COR-L47 (cell line): ENCODE measurements at places on chromosomes 12 and 14.

GRCh38 chr12:127745469-127746212 lies 521.3 kb upstream of the TMEM132C start:
- no peak for DNase-seq

- no peak for DNase-seq
Observed at GRCh38 chr12:6345319-6346091, 3.6 kb upstream of the TNFRSF1A start.

GRCh38 chr12:12736759-12737676 lies 19.9 kb downstream of the CDKN1B start:
- DNase-seq: no peak

DNA sequence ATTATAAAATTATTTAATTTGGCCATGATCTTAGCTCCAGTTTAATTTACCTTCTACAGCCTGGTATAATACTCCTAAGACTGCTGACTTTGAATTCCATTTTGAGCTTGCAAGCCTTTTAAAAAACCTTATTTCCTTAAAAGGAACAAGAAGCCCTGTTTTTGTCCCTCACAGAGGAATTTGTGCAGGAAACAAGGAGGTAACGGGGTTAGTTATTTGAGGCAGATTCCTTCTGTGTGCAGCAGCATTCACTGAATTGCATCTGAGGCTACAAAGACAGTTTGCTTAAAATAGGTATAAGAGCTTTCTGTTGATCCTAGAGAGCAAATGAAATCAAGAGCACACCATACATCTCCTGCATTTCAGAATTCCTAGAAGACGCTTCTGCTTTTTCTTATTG lies 403.3 kb upstream of the PRICKLE1 start:
- DNase-seq: no peak

GRCh38 chr14:52538623-52539022 lies 13.7 kb downstream of the TXNDC16 start:
- no peak for DNase-seq

DNA sequence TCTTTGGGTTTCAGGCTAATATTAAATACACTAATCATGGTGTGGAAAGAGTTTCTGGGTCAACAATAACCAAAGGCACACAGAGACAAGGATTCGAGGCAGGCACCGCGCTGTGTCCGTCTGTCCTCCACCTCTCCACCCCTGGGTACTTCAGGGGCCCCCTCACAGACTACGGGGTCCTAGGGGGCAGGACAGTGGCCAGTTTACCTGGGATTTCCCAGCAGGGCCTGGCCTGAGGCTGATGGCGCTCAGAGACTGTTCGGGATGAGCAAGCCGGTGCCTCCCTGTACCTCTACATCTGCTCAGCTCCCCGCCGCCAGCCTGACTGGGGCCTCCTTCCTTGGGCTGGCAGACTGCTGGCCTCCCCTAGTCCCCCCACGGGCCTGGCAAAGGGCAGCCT lies 18.1 kb upstream of the EIF5 start:
- no peak for DNase-seq

- no peak for DNase-seq
Observed at GRCh38 chr12:3119192-3119755, 42.1 kb downstream of the TSPAN9 start.

- DNase-seq: no peak
Observed at GRCh38 chr14:100738269-100738691, 11.6 kb downstream of the DLK1 start.

DNA sequence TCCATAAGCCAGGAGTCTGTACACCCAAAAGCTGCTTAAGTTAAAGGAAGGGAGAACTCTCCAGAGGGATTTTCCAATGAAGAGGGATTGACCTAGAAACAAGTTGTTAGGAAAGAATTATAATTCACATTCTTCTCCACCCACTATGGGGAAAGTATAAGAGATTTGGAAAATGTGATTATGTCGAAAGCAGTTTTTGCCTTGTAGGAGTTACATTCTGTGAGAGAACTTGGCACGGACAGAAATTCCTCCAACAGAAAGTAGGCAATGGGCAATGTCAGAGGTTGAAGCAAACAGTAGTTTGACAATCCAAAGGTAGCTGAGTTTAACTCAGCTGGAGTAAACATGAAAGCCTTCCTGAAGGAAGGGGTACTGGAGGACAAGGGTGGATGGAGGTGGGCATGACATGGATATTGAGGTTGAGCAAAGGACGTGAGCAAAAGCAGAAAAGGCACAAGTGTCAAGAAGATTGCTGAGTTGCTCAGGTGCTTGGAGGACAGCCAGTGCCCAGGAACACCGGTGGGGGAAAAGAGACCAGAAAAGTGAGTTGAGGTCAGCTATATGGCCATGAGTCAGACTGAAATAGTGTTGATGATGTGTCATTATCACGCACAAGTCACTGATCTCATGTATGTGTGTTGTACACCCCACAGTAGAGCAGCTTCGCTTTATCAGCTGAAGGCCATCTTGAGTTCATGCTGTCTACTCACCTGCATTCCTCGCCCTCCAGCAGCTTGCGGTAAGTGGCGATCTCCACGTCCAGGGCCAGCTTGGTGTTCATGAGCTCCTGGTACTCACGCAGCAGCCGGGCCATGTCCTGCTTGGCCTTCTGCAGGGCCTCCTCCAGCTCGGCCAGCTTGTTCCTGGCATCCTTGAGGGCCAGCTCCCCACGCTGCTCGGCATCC lies 4.0 kb downstream of the KRT5 start:
- DNase-seq: no peak

DNA sequence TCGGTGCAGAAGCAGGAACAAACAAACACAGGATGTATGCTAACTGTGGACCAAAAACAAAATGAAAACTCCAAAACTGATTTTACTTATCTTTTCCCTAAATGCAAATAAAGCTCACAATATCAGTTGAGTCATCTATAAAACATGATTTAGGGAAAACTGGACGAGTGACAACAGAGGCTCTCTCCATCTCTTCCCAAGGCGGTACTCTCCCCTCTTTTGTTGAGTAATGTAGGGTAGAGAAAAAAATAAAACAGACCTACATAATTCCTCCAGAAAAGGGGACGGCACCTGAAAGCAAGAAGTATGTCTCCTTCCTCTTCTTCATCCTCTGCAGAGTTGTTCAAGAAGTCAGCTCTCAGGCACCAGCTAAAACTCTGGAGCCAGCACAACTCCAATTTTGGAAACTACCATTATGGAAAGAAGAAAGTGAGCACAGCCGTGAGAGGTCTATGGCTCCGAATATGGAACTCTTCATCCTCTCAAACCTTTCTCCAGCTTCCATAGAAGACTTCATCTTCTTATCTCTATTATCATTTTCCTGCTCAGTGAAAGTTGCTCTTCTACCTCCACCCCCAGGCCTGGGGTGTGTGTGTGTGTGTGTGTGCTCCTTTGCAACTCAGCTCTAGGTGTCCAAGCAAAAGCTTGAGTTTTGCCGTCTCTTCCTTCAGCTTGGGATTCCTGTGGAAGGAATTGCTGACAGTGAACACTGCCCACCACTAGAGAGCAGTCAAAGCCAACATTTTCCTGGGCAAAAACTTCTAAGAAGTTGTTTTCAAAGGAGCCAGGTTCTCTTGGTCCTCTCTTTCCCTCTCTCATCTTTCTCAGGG lies 155.4 kb downstream of the DIO2 start:
- peak; percentile 48 for DNase-seq

DNA sequence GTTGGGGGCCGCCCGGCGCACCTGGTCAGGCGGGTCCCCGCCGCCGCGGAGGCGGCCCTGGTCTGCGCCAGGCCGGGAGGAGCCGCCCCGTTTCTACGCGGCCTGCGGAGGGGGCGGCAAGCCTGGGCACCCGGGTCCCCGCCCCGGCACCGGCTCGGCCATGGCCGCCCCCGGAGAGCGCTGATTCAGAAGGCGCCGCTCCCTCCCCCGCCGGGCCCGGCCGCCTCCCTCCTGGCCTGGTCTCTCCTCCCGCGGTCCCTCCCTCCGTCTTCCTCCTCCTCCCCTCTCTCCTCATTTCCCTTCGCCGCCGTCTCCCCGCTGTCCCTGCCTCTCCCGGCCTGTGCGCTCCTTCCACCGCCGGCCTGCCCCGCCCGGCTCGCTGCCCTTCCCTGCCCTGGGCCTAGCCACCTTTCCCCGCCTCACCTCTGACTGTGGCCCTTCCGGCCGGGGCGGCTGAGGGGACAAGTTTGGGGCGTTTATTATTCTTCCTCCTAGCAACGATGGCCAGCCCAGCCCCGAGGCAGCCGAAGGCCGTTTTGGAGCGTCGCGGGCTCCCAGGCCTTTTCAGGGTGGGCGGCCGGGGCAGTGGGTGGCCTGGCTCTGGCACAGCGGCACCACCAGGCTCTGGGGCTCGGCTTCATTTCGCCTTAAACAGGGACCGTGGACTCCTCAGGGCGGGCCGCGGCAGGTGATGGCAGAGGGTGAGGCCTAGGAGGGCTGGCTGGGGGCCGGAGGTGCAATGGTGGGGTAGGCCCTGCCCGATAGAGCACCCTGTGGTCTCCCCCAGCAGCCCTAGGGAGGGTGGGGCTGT lies 768 bp downstream of the CEP170B start:
- DNase-seq: no peak

DNA sequence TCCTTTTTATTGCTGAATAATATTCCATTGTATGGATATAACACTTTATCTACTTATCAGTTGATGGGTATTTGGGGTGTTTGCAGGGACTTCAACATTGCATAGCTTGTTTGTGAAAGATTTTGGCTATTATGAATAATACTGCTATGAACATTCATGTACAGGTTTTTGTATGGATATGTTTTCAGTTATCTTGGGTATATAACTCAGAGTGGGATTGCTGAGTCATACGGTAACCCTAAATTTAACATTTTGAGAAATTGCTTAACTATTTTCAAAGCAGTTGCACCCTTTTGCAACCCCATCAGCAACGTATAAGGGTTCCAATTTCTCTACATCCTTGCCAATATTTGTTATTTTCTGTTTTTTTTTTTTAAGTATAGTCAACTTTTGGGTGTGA lies 27.3 kb upstream of the HELB start:
- DNase-seq: no peak

DNA sequence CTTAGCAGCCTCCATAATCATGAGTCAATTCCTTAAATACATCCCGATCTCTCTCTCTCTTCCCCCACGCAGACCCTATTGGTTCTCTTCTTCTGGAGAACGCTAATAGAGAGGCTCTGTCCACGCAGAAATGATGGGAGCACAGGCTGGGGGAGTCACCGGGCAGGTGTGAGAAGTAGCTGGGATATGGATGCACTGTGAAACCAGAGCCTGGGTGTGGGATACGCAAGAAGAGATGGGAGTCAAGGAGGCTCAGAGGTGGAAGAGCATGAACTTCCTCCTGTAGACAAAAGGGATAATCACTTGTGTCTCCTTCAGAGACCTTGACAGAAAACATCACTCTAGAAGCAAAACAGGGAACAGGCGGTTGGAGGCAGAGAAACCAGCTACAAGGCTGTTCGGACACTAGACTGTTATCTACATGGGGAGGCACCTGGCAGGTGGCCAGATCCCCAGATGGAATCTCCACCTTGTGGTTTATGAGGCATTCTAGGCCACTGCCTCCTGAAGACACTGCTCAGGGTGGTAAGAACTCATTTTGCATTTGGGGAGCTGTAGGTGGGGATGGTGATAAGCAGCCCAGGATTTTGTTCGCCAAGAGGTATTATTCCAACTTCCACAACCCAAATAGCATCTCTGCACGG lies 7.2 kb upstream of the SELPLG start:
- DNase-seq: peak; percentile 11

DNA sequence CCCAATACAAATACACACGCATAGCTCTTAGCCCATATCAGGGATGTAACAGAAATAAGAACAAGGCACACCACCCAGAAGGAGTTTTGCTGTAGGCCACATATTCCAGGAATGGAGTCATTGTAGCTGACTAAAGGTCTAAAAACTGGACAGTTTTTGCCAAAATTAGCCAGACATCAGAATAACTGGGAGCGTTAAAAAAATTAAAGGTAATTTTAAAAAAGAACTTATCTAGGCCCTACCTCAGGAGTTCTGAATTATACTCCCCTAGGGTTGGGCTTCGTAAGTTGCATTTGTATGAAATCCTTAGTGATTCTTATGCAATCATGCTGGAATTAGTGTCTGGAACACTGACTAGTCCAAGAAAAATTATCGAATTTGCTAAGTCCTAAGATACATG lies 987.7 kb downstream of the GALC start:
- no peak for DNase-seq

DNA sequence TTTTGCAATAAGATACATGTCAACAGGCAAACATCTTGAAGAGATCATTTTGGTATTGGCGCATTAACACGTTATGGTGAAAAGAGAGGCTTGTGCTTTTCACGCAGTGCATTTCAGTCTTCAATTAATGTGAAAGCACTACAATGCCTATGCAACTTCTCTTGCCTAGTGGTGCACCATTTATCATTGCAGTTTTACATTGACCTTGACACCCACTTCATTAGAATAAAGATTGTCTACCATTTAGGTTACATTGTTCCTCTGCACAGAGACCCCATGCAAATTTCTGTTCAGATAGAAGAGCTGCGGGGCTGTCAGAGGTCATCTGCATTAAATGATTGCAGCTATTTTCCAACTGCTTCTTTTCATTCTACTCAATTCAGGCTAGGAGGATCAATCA lies 212.2 kb upstream of the NPAS3 start:
- no peak for DNase-seq

- DNase-seq: peak; percentile 4
Observed at GRCh38 chr12:20601668-20602280, 93.4 kb upstream of the SLCO1C1 start.

- no peak for DNase-seq
Observed at GRCh38 chr12:127898616-127899015, 368.4 kb upstream of the TMEM132C start.

DNA sequence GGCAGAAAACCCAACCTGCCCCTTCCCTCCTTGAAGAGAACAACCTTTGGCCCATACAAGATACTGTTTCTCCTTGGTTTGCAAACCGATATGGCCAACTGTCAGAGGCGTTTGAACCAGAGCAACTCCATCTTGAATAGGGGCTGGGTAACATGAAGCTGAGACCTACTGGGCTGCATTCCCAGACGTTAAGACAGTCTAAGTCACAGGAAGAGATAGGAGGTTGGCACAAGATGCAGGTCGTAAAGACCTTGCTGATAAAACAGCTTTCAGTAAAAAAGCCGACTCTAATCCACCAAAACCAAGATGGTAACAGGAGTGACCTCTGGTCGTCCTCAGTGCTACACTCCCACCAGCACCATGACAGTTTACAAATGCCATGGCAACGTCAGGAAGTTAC lies 42.7 kb upstream of the TMEM132C start:
- no peak for DNase-seq

- no peak for DNase-seq
Observed at GRCh38 chr12:77625441-77625840, 205.3 kb upstream of the NAV3 start.
